Lower lobe of right lung (tissue), 2 donors: ENCODE measurements at places on chromosomes 1 and 21.

DNA sequence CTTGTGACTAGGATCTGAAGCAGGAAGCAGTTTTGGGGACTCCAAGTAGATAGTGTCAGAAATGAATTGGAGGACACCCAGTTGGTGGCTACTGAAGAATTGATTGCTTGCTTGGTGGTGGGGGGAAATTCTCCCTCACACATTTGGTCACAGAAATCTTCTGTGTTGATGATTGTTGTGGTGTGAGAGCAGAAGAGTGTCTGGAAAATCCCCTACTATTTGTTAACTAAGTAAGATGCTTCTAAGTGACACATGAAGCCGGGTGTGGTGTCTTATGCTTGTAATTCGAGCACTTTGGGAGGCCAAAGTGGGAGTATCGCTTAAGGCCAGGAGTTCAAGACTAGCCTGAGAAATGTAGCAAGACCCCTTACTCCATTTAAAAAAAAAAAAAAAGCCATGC, 22.5 kb upstream of the IPP start:
- no peak for DNase-seq

DNA sequence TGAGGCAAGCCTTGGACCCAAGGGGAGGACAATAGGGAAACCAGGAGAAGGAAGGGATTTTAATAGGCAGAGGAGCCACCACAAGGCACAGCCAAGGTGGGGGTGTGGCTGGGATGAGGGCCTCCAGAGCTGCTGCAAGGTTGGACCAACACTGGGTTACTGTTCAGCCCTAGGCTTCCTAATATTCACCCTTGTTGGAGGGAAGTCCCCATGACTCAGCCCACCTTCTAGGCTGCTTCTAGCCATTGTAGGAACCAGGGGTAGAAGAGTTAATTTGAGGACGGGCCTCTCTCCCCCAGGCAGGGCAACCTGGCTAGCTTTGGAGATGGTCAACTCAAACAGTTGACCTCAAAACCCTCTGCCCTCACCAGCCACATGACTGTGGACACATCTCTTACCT, 59.5 kb downstream of the KCNN3 start:
- DNase-seq = no peak

DNA sequence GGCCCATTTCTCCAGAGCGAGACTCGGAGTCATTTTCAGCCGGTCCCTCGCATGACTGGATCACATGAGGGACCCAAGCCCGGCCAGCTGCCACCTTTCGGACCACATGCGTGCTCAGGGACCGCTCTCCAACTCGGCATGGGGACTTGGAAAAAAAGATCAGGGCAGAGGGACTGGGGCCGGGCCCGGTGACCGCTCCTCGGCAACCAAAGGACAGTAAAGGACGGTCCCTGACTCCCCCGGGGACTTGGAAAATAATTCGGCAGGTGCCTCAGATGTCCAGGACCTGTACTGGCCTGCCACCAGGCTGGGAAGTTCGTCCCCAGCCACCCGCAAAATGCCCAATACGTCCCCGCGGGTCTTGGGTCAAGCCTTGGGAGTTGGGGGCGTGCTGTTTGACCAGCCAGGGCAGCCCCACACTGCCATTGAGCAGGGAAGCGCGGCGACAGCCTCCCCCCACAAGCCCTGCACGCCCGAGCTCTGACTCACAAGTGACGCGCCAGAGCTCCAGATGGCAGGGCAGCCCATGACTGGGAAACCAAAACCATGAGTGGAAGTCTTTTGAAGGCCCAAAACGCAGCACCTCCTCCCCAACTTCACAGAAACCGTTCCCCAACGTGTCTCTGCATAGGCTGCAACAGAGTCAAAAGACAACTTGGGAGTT, 134.5 kb downstream of the LIPI start:
- no peak for DNase-seq

DNA sequence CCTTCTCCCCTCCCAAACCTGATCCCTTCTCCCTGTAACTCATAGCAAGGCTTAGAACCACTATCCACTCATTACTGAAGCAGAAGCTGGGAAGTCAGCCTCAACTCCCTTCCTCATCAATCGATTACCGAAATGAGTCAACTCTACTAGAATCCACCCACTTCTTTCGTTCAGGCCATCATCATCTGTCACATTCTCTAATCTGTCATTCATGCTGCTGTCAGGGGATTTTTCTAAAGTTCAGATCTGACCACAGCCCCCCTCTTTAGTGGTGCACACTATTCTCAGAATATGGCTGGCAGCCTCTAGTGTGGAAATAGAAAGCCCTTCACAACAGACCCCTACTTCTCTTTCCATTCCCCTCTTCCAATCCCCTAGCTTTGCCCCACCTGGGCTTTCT, 5.1 kb downstream of the NT5C1A start:
- no peak for DNase-seq

DNA sequence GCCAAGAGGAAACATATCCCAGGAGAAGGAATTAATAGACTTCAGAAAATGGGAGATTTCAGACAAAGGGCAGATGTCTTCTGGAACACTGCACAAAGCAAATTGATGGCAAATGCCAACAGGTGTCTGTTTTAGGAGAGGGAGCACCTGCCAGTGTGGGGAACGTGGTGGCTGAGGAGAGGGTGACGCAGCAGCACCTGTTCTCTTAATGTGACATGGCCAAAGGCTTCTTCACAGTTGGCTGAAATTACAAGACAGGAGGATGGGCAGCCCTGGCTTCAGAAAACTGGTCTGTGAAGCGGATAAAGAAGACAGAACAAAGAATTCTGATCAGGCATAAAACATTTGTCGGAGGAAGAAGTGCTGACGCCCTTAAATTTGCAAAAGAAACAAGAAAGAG, 178.7 kb upstream of the RUNX1 start:
- DNase-seq = no peak

DNA sequence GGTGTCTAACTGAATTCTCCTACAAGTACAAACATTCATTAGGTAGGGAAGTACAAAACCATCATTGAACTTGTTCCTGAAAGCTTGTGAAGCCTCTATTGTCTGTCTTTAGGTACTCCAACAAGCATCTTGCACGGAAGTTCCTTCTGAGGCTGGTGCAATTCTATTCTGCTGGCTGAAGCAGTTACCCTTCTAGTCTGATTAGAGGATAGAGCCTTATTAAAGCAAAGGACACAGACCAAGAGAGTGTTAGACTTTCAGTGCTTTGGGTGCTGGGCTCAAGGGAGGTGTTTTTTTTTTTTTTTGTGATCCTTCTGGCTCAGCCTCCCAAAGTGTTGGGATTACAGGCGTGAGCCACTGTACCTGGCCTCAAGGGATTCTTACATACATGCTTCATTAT, 43.8 kb downstream of the HHAT start:
- no peak for DNase-seq

DNA sequence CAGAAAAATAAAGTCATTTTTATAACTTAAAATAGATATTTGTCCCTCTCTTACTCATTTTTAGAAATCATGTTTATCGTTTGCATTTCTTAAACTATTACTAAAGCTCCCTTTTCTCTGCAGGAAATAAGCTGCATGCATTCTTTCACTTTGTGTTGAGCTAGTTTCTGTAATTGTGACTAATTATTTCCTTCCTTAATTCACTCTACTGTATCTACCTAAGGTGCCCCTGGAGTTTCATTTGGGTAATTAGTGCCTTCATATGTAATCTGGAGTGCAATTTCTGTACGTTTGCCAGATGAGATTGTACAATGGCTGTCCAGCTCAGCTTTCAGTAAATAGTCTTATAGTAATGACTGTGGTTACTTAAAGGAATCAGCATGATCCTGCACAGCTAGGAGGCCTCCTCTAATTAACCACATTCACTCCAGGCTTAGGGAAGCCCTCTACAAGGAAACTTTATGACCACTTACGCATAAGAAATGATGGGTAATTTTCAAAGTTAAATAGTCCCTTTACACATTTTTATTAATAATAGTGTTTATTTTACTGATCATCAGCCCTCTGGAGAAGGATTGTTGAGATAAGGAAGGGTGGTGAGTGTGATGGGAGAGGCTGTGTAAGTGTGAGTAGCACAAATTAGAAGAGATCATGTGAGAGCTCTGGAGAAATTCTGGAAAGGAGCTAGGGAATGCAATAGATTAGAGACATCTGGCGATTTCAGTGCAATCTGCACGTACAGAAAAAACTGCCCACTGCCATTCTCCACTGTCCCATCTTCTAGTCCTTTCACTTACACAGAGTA, 86.8 kb downstream of the LRRC8C start:
- DNase-seq = no peak
